ENCODE measurements at places on chromosomes 12 and 14. TPM values are rescaled to one million over a fixed set of nuclear protein-coding genes. Genes with fewer than 3 reads are reported as not detected.

Gene NINJ2
- 2.5 TPM for total RNA-seq

Gene PRPH
- not detected for total RNA-seq

Gene LARP4
- total RNA-seq = 44.9 TPM

Gene MYF5
- not detected for total RNA-seq

Gene RIC8B
- total RNA-seq = 8.1 TPM
